SJSA1 (cell line): ENCODE measurements at places on chromosomes 2 and 18. TPM values are rescaled to one million over a fixed set of nuclear protein-coding genes. Genes with fewer than 3 reads are reported as not detected.

The FLACC1 gene
- total RNA-seq: 0.58 and 0.75 TPM in 2 replicates

The EIF2B4 gene
- 29.8 and 52.1 TPM in 2 replicates for total RNA-seq

The REG3A gene
- total RNA-seq: not detected in 2 replicates

The KYNU gene
- not detected in 2 replicates for total RNA-seq

The HMSD gene
- 0.53 and 1.00 TPM in 2 replicates for total RNA-seq

The SCYGR4 gene
- not detected in 2 replicates for total RNA-seq

The INPP4A gene
- 5.8 and 16.9 TPM in 2 replicates for total RNA-seq

The ALPG gene
- total RNA-seq: 0.03 TPM in 1 of 2 replicates, not detected in the other

The SNTG2 gene
- total RNA-seq: 6.7 and 8.7 TPM in 2 replicates

The GLI2 gene
- total RNA-seq: 8.8 and 20.0 TPM in 2 replicates

The CIB4 gene
- not detected in 2 replicates for total RNA-seq

The OSR1 gene
- total RNA-seq: 1.9 and 2.2 TPM in 2 replicates

The TNS1 gene
- 9.8 and 14.3 TPM in 2 replicates for total RNA-seq

The VWA3B gene
- not detected in 2 replicates for total RNA-seq

The LRRTM1 gene
- not detected in 2 replicates for total RNA-seq

The GPBAR1 gene
- 0.89 TPM in 1 of 2 replicates, not detected in the other for total RNA-seq

The PARD6G gene
- total RNA-seq: 4.4 and 6.1 TPM in 2 replicates

The CHRNG gene
- total RNA-seq: not detected in 2 replicates

The SPHKAP gene
- not detected in 2 replicates for total RNA-seq

The CUL3 gene
- total RNA-seq: 92.3 and 94.7 TPM in 2 replicates

The ZNG1B gene
- 41.6 and 44.9 TPM in 2 replicates for total RNA-seq

The LOXHD1 gene
- total RNA-seq: not detected in 2 replicates

The POTEI gene
- total RNA-seq: not detected in 2 replicates

The SLC16A14 gene
- total RNA-seq: 0.47 and 1.5 TPM in 2 replicates

The MC2R gene
- not detected in 2 replicates for total RNA-seq

The ANKRD53 gene
- total RNA-seq: not detected in 2 replicates

The CRACDL gene
- not detected in 2 replicates for total RNA-seq

The ASPRV1 gene
- total RNA-seq: 0.08 TPM in 1 of 2 replicates, not detected in the other

The GPR75 gene
- total RNA-seq: 1.5 and 2.3 TPM in 2 replicates

The EGR4 gene
- not detected in 2 replicates for total RNA-seq
